Frontal cortex (tissue), 4 donors: ENCODE measurements at places on chromosomes 2 and 18.

GRCh38 chr18:48801728-48802542, 148.8 kb downstream of the SMAD7 start:
- no peak for DNase-seq

DNA sequence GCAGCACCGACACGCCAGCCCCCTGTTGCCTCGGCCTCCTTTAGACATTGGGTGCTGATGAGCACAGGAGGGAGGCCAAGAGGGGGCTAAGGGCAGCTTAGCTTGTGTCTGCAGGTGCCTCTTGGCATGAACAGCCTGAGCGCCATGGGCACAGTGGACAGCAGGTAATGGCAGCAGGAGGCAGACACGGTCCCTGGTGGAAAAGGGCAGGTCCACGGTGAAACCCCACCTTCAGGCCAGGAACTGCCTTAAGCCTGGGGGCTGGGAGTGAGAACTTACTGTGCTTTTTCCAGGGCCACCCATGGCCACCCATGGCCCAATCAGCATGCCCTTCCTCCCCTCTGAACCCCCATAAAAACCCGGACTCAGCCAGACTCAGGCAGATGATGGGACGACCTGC, 633.4 kb upstream of the TMEFF2 start:
- DNase-seq, result no peak

DNA sequence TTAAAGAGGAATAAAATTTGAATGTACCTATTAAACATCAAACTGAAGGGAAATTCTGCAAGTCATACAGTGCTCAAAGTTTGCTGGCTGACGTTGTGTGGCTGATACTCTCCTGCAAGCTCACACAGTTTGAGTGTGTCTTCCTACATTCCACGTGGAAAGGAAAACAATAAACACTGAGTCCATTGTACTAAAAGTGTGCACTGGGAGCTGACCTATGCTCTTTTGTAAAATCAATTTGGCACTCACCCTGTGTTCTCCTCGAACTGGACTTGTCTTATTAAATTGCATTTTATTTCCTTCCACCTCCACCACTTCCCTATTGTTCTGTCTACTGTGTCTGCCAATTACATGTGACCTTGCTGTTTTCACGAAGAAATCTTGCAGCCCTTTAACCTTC, 458.0 kb downstream of the CPS1 start:
- DNase-seq, result no peak

DNA sequence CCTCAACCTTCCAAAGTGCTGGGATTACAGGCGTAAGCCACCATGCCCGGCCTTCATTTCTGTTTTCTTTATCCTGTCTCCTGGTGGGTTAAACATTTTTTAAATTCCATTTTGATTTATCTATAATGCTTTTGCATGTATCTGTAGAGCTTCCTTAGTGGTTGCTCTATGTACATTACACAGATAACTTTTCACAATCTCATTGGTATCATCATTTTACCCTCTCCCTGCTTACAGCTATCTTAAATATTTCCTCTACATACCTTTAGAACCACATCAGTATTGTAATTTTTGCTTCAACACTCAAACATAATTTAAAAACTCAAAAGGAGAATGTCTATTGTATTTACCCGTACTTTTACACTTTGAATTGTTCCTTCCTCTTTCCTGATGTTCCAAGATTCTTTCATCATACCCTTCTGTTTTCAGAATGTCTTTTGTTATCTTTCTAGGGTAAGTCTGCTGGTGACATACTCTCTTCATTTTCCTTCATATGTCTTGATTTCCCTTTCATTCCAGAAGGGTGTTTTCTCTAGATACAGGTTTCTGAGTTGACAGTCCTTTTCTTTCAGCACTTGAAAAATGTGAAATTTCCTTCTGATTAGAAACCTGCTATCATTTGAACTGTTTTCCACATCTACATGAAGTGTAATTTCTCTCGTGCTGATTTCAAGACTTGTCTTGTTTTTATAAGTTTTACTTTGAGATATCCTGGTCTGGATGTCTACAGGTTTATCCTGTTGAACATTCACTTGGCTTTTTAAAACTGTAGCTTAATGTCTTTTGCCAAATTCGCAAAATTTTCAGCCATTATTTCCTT, 21.9 kb downstream of the PPP3R1 start:
- no peak for DNase-seq

- no peak for DNase-seq
Measured at GRCh38 chr18:5720132-5720531, 175.2 kb downstream of the TMEM200C start.

DNA sequence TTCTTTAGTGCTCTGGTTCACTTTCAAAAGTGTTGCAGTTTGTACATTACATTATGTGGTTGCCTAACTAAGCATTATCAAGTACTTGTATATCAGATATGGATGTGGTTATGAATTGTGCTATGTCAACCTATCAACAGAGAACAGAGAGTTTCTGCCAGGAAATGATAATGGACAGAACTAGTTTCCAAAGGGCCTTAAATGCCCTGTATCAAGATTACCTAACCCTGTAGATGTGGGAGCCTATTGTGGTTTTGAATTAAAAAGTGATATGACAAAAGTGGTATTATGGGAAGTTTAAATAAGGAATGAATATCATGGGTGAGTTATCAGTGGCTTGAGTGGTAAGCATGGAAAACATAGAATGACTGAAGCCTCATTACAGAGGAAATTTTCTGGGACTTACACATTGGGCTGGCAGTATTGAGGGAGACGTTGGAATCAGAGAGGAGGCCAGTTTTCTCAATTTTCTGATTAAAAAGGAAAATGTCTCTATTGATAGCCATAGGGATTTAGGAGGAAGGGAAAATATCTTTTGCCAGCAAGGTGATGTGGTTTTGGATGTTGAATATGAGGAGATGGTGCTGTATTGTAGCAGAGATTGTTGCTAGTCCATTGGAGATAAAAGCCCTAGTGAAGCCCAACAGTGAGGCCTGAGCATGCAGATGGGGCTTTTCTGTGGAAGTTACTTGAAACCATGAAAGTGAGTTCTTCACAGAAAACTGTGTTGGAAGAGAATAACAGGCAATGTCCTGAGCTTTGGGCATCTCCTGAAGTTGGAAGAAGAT, 140.7 kb downstream of the TTC27 start:
- no peak for DNase-seq

DNA sequence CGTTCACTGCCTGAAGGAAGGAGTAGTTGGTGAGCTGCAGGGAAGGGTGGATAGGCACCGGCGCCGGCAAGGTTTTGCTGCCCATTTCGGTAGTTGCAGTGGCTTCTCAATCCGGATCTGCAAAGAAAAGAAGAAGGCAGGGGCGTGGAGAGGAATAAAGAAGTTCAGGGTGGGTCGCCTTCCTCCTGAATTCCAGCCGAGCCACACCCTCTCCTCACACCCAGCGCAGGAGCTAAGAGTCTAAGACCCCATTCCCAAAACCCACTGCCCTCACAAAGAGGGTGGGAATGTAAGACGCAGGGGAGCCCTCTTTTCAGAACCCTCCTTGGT, 4.7 kb downstream of the OSR1 start:
- DNase-seq, result no peak

DNA sequence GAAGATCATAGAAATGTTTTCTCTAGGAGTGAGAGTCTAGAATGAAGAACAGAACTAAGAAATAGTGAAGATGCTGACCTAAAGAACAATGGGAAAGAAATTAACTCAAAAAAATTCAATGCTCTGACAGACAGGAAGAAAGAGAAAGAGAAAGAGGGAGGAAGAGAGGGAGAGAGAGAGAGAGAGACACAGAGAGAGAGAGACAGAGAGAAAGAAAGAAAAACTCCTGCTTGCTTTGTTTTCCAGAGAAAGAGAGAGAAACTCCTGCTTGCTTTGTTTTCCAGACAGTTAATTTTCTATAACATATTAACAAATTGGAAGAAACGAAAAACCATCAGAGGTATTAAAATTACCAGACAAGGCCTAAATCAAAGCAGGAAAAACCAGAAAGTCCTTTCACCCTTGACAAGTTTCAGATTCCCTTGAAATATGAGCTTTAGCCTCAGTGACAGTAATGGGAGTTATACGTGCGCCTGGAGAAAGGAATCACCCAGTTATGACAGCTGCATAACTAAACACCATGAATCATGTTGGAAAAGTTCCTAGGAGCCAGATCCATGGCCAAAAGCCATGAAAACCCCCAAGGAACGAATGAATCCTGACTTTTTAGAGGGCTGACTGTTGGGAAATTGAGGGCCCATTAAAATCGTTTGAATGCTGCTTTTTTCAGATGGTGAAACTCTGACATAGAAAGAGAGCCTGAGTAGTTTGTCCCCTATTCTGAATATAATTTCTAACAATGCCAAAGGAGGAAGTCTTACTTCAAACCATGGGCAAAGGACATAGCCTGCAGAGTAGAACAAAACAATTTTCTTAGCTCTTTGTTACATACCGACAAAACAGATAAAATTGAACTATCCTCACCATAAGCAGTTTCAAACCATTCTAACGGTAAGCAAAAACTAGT, 228.6 kb upstream of the CHST9 start:
- no peak for DNase-seq

GRCh38 chr18:49854681-49855080, 41.3 kb upstream of the ACAA2 start:
- no peak for DNase-seq

DNA sequence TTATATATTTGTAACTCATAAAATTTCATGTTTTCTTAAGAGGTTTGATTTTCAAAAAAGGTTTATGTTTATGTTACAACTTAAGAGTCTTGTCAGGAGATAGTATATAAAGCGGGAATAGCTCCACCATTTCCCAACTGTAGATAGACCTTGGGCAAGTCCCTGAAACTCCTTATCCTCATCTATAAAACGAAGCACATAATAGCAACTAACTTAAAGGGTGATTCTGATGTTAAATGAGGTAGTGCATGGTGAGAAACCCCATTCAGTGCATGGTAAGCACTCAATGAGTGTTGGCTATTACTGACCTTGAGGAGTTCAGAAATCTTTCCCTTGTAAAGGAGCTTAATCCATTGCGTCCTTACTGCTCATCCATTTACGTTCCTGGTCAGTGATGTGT, 34.1 kb downstream of the KCTD18 start:
- DNase-seq, result no peak

GRCh38 chr2:54013996-54014395, 43.2 kb upstream of the PSME4 start:
- no peak for DNase-seq

- peak; percentile 66 for DNase-seq
Measured at GRCh38 chr2:231521-232185, 32.2 kb downstream of the SH3YL1 start.

GRCh38 chr2:15684161-15685039, 92.7 kb downstream of the DDX1 start:
- no peak for DNase-seq

DNA sequence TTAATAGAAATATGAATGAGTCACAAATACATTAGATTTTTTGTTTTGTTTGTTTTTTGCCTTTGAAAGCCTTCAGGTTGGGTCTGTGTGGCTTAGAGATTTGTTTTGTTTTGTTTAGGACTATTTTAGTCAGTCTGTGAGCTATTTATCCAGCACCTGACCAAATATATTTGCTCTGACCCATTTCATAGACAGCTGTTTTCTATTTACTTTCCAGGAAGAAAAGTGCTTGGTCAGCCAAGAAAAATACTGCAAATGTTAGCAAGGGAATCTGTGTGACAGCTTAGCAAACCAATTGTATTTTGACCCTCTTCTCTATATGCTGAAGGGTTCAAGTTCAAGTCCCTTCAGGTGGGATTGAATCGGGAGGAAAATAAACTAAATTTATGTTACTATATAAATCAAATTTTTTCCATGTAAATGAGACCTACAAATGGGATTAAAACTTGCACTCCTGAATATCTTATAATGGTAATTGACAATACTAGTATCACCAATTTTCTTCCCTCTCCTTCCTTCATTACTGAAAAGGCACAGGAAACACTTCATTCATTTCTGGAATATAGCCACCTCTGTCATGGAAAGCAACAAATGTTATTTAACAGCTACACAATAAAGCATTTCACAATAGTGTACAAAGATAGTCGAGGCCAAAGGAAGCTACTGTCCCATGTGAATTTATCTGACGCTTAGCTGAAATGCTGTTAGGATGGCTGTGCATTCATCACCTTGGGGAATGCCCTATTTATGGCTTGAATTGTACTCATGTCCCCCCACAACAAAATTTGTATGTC, 23.1 kb upstream of the KLF7 start:
- DNase-seq, result no peak

DNA sequence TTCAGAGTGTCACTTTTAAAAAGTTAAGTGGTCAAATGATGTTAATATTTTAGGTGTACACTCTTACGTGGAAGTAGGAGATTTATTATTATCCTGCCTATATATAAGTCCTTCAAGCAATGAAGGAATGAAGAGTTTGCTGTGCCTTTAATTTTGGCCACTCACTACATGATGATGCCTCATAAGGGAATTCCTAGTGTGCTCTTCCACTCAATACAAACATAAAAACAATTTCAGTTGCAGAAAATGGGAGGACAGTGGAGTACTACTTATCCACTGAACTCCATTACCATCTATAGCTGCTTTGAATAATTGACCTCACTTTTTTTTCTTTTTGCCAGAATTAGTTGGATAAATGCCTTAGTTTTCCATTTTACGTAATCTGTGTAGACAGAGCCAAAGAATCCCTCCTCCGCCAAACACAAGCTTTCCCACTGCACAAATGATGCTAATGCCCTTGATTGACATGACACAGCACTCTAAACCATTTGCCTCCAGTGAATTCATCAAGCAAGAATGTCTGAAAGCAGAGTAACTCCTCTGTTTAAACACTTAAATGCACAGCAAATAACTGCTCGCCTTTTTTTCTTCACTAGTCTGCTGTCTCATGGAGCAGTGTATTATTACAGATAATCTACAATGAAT, 751.1 kb upstream of the FANCL start:
- DNase-seq, result no peak

- DNase-seq, result no peak
Measured at GRCh38 chr2:217981971-217982370, 20.8 kb downstream of the TNS1 start.

DNA sequence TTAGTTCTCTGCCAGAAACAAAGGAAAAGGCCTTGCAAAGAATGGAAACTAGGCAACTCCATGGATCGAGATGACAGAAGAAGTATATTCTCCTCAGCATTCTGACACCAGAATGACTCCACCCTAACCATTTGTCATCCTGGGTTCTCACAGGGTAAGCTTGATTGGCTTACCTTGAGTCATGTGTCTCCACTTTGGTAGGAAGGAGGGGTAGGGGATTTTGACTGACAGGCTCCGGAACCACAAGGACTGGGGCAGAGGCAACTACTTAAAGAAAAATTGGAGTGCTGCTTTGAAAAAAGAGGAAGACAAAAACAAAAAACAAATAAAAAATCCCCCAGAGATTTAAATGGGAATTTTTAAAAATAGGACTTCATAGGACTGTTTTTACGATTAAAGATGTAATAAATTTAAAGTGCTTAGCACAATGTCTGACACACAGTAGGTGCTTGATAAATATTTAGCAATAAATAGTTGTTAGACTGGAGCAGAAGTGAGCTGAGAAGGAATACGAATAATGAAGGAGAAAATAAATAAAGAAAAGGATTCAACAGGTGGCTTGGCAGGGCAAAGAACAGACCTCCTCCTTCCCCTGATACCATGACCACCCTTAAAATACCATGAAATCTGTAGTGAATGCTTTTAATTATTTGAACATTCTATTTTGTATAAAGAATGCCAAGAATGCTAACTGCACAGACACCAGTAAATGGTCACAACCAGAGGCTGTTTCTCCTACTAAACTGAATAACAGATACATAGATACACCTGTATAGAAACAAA, 230.2 kb downstream of the CDCA7 start:
- no peak for DNase-seq

- no peak for DNase-seq
Measured at GRCh38 chr2:147639891-147640290, 204.9 kb upstream of the ACVR2A start.
